ENCODE measurements at places on chromosomes 7 and 10.

GRCh38 chr10:4770801-4771553 lies 55.0 kb upstream of the AKR1E2 start:
- DNase-seq, result peak; percentile 43

DNA sequence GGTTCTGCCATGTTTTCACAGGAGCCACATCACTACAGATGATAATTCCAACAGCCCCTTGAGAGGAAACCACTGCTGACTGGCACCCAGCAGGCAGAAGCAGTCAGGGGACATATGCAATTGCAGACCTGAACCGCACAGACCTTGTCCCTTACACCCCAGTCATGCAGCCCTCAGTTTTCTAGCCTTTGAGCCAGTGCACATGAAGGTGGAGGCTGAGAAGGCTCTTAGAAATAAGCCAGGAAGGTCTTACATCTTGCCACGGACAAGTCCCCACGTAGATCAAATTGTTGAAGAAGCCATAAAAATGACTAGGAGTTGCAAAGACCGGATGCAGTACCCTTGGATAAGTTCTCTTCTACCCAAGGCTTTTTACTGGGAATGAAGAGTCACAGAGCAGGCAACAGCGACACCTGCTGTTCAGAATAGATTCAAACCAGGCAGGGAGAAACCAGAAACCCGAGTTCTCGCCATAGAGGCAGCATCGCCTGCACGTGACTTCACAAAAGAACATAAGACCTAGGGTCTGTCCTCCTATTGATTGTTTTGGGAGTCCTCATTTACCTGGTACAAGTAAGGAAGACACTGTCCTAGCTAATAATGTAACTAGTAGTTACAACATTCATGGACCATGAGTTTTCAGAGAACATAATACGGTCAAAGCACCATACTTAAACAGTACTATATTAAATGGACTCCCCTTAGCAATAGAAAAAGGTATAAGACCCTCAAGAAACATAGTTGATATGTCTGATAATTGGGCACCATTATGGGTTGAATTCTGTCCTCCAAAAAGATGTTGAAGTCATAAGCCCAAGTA lies 11.1 kb downstream of the STEAP1B start:
- DNase-seq, result peak; percentile 71

- no peak for DNase-seq
Observed at GRCh38 chr10:65340340-65340739, 1585.5 kb upstream of the LRRTM3 start.

- DNase-seq, result no peak
Observed at GRCh38 chr10:59143544-59143943, 32.9 kb upstream of the PHYHIPL start.
